ENCODE measurements at places on chromosomes 3 and 15.

DNA sequence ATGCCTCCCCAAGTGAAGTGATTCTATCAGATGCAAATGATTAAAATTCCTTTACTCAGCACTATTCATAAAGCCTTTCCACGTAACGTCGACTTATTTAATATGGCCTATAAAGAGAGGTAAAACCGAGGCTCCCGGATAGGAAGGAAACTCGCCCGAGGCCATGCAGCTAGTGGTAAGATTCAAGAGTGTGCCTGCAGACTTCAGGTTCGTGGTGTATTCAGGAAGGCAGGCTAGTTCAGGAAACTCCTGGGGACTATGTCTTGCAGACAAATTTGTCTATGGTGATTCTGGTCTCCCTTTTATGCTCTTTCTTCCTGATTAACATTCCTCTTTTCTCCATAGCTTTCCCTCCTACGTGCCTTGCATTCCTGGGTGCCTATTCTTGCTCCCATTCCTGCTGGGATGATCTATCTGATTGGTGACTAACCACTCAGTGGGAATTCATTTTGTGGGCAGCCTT lies 150.7 kb downstream of the SST start:
- no peak for DNase-seq

GRCh38 chr15:62742409-62743171 lies 300.0 kb upstream of the TPM1 start:
- DNase-seq, result no peak

- DNase-seq, result no peak
Observed at GRCh38 chr3:190514413-190515153, 698 bp downstream of the IL1RAP start.

GRCh38 chr3:38334142-38335055 lies 12.2 kb upstream of the XYLB start:
- no peak for DNase-seq

GRCh38 chr3:89419647-89420241 lies 312.3 kb downstream of the EPHA3 start:
- no peak for DNase-seq

GRCh38 chr3:96449803-96450202 lies 364.6 kb upstream of the EPHA6 start:
- DNase-seq, result peak; percentile 64

DNA sequence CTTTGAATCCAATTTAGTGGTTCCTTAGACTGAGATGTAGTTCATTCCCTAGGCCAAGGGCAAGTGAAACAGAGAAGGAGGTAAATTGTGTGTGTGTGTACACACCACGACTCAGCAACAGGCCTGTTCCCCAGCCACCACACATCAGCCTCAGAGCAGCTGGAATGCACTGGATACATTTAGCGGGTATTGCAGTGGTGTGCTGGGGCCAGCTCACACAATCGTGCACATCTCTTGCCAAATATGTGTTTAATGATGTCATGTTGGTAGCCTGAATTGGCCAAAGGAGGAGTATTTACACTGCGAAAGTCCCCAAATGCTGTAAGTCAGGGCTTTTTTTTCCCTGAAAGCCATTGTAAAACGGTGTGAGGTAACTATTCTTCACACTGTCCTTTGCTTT lies 82.3 kb downstream of the RBPMS2 start:
- DNase-seq, result no peak

GRCh38 chr3:94081884-94082283 lies 19.0 kb downstream of the NSUN3 start:
- no peak for DNase-seq

DNA sequence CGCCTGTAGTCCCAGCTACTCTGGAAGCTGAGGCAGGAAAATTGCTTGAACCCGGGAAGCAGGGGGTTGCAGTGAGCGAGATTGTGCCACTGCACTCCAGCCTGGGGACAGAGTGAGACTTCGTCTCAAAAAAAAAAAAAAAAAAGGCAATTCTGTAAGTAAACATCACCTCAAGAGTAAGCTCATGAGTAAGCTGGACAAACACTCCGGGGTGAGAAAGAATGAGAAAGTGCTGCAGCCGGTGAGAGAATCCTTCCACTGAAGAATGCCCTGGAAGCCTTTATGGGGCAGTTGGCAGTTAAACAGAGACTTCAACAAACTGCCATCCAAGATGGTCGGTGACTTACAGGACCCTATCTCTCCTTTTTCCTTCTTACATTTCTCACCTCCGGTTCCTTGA lies 47.5 kb downstream of the FEZF2 start:
- DNase-seq, result no peak

DNA sequence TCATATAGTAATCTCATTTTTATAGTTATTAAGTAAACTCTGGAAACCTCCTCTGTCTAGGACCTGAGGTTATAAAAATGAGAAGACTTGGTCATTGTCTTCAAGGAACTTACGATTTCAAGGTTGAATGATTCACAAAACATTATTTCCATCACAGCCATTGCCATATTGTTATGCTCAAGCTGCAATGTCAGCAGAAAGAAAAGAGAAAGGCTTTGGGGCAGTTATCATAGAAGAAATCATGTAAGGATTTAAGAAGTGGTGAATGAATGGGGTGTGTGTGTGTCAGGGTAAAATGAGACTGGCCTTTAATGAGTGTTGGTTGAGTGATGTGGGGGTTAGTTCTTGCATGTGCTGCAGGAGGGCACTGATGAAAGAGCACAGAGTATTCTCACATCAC lies 346.8 kb downstream of the SQOR start:
- no peak for DNase-seq

- no peak for DNase-seq
Observed at GRCh38 chr3:188233320-188233719, 79.4 kb downstream of the LPP start.

Measured in NCI-H187 (cell line).